Fibroblast of skin of left biceps (primary cell): ENCODE measurements at places on chromosomes 12 and 14.

DNA sequence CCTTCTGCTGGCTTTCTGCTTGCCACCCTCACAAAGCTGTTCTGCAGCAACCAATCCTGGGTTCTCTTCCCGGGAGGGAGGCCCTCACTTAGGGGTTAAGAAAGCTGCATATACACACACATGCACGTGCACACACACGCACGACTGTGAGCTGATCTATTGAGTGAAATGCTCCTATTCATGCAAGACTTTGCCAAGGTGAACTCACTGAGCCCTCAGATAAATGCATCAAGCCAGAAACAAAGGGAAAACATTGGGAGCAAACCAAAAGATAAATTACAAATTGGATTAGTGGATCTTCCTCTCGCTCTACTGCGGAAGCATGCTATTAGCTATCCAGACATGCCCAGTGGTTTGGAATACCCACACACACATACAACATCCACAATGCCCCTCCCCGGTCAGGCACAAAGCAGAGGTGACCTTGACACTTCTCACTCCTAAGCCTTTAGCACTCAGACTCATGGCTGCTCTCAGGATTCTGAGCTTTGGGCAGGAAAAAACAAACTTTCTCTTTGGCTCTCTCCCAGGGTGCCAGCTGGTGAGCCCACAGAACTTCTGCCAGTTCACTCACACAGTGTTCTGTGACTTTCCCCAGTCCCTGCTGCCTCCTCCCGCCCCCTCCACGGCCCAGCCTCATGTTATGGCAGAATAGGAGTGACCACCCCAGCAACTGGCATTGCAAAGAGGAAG lies 320.0 kb downstream of the DPF3 start:
- no peak for DNase-seq

DNA sequence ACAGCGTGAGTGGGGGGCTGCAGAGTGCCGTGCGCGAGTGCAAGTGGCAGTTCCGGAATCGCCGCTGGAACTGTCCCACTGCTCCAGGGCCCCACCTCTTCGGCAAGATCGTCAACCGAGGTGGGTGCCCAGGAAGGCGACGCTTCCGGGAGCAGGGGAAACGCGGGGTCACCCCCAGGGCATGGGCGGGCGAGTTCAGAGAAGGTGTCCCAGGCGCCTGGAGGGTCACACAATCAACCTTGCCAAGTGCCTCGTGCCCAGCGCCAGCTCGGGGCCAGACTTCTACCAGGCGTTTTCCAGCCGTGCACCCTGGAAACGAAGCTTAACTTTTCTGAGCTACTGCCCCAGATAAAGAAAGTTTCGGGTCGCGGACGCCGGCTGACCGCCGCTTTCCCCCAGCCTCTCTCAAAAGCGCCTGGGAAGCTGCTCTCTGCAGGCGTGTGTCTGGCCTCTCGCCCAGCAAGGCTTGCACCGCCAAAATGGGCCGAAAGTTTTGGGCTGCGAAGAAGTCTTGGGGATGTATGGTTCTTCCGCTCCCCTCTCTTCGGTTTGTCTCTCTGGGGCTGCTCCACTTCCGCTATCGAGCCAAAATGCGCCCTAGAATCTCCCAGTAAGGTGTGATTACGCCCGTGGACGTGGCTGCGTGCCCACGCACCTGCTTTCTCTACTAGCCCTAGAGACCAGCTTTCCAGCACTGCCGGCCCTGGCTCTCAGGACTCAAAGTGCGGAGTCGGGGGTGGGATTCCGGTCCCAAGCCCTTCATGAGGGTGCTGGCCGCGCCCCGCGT lies 1.7 kb downstream of the WNT1 start:
- no peak for DNase-seq

DNA sequence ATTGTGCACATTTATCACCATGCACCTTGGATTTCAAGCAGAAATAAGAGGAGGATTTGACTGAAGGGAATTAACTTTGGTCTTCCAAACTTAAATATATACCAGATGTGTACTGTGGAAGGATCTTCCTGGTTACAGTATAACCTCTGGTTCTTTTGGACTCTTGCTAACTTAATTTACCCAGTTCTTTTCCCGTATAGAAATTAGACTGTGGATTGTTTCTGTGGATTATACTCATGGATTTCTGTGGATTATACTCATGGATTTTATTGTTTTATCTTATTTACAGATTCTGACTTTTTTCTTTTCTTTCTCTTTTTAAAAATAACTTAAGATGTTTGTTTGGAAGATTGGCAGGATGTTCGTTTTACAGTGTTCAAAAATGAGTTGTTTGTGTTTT lies 215.3 kb downstream of the RAD51B start:
- DNase-seq, result no peak

- no peak for DNase-seq
Measured at GRCh38 chr12:98456576-98457573, 58.5 kb upstream of the TMPO start.

DNA sequence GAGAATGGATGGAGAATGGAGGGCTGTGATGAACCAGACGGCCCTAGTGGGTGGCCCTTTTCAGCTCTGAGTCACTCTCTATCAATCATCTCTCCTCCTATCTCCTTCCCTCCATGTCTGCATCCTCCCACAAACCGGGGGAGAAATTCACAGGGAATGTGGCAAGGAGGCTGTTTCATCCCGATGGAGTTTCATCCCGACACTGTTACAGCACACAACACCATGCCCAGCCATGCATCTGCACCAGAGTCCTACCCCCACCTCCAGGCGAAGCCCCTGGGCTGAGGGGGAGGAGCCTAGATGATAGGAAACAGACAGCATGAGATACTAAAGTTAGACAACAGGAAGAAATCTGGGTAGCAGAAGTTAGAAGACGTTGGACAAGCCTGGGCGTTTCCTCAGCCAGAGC lies 20.8 kb downstream of the SLC8B1 start:
- no peak for DNase-seq

DNA sequence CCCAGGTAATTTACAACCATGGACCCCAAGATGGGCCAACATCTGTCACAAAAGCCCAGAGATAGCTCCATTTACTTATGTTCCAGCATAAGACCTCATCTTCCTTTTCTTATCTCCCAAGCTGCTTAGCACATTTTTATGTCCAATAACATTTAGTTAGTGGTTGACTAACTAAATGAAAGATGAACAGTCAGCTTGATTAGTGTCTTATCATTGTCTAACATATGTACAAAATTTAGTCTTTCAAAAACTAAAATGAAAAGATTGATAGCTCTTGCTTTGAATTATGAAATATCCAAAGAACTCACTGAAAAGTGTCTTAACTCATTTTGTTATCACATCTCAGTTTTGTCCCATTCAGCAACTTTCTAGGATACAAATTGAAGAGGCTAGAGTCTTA lies 163.1 kb upstream of the EGLN3 start:
- DNase-seq, result no peak

- DNase-seq, result no peak
Measured at GRCh38 chr14:104969741-104970230, 8.4 kb downstream of the AHNAK2 start.
